ENCODE measurements at places on chromosomes 3 and 15.

DNA sequence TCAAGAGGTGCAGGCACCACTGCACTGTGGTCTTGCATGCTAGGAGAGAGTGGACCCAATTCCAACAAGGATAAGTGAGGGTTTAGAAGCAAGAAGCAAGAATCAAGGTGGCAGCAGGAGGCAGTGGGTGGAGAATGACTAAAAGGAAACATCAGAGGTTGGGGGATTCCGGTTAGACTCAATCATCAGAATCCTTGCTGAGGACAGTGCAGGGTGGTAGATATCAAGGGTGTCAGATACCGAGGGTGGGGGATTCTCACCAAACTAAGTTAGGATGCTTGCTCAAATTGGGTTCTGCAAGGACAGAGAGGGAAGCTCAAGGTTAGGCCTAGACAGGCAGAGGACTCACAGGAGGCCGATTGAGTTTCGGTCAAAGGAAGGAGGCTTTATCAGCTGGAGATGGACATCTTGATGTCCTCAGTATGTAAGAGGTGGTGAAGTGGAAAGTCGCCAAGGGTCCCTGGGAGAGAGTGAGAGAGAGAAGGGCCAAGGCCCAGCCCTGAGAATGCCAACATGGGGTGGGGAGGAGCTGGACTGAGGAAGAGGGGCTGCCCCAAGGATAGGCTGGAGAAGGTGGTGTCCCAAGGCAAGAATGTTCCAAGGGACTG is 102.2 kb downstream of the ARNT2 start:
- no peak for DNase-seq

- DNase-seq = no peak
Observed at GRCh38 chr3:151330379-151330778, 1.0 kb upstream of the P2RY13 start.

GRCh38 chr3:50620820-50621219 is 3.9 kb downstream of the MAPKAPK3 start:
- peak; percentile 43 for DNase-seq

DNA sequence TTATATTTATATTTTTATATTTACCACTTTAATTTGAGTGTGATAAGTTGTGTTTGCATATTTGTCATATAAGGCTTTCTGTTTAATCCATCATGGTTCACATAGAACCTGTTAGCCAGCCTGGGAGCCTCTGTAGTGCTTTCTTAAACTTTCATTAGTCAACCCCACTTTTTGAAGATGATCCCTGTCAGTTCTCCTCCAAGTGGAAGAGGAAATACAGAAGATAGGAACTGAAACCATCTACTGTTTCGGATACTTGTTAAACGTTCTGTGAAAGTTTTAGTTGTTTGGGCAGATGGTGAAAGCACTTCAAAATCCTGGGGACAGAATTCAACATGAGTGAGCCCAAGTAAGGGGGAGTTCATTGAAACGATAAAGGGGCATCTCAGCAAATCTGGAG is 4.6 kb upstream of the SAMMSON start:
- no peak for DNase-seq

DNA sequence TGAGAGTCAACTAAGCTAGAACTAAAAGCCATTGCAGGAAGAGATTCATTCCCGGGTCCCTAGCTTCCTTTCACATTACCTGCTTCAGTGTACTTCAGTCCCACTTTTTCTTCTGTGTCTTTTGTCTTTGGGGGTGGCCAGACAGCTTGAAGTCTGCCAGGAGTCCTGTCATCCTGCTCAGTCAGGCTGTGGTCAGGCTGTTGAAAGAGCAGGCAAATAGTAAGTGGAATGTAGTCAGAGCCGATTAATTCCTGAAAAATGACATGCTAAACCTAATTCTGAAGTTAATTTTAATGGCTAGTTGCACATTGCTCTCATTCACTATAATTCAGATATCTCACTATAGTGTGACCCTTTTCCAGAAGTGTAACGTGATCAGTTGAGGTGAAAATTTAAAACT is 129.6 kb downstream of the FMN1 start:
- DNase-seq = peak; percentile 61

DNA sequence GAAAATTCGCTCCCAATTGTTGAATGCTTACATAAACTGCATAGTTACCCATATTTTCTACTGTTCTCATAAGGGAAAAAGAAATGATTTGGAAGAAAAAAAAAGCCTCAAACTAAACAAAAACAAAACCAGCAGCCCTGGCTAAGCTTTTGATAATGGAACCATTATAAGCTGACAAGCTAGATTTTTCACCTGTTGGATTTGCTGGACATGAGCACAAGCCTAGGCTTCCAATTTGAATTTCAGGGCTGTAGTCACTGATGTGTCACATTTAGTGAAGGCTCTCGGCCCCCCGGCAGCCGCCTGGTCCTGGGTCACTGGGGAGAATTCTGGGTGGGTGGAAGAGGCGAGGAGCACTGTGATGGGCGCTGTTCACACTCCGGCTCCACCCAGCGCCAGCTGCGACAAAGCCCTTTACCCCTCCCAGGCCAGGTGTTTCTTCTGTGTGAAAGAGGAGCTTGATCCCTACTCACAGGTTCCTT is 4.6 kb downstream of the FBXL22 start:
- DNase-seq = no peak

- no peak for DNase-seq
Observed at GRCh38 chr3:115503394-115503793, 119.9 kb upstream of the GAP43 start.

DNA sequence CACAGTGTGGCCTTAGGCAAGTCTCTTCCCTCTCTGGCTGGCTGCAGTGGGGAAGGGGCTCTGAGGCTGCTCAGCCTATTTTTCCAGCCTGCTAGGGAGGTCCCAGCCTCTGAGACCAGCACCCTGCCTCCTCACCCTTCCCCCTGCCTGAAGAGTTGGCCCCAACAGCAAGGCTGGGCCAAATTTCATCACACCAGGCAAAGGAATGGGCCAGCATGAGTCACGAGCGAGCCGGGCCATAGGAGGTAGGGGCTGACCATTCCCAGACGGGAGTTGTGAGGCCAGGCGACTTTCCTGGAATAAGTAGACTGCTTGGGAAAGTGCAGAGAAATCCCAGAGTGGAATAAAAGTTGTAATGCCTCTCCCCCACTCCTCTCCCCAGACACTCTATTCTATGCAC is 5.7 kb upstream of the FBLN2 start:
- peak; percentile 96 for DNase-seq

GRCh38 chr3:119856695-119857094 is 74.8 kb downstream of the NR1I2 start:
- no peak for DNase-seq

All from EL (cell line).